ENCODE measurements at places on chromosomes 1 and 21.

DNA sequence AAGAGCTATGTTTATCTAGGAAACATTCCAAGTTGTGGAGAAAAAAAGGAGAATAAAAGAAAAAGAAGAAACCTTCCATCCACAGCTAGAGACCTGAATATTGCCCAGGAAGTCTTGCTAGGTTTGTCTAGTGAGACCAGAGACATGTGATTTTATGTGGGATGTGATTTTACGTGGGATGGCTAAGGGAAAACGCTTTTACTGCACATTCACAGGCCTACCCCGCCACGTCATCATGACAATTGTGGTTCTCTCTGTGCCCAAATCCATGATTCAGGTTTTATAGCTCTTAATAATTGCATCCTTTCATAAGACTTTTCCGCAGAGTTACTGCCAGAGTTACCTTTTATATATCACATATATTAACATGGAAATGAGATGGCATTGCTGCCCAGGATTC is 86.4 kb upstream of the SSX2IP start:
- no peak for DNase-seq

GRCh38 chr21:31553926-31554325 is 105.6 kb upstream of the SOD1 start:
- DNase-seq = no peak

DNA sequence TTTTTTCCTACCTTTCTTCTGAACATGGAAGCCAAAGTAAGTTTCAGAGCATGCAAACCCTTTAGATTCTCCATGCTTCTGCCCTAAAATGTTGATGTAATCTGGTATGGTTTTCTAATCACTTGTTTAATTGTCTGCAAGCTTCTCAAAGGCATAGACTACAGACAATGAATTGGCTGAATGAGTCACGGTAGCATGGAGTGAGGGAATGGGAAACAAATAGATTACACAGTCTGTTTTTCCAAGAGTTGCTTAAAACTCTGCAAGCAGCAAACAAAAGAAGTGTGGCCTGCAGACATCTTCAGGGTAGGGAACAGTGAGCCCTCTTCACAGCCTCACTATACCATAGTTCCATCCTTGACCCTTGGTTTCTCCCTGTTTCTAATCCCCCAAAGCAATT is 326.0 kb downstream of the BARHL2 start:
- no peak for DNase-seq

- DNase-seq = no peak
These were observed 2.8 kb upstream of the FAM131C start for GRCh38 chr1:16076031-16076864.

DNA sequence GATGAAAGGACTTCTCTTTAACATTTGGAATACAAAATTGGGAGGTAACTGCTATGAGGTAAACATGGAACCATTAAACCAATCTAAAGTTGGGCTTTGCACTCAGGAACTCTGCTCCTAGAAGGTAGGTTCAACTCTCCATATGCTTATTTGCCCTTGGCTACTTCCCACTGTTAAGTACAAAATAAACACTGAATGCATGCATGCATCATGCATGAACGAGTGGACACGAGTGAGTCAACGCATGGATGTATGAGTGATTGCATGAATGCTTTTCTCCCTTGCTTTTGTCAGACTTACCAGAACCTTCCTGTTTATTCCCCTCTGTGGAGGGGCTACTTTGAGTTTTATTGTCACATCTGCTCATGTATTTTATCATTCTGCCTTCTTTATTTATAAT is 42.4 kb upstream of the RUNX1 start:
- no peak for DNase-seq

DNA sequence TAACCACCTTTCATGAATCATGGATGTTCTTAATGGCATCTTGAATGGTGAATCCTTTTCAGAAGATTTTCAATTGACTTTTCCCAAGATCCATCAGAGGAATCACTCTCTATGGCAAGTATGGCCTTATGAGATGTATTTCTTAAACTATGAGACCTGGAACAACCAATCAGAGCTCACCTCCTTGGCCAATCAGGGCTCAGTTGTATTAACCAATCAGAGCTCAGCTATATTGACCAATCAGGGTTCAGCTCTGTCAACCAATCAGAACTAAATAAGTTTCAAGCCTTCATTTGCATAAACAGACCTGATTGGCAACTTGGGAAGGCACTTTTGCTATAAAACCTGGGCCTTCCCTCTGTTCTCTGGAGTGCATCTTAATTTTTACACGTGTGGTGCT is 13.6 kb upstream of the FAM3B start:
- no peak for DNase-seq

- DNase-seq = no peak
These were observed 17.7 kb downstream of the CLDN17 start for GRCh38 chr21:30148906-30149305.
